ENCODE measurements at places on chromosomes 7 and 10. TPM values are rescaled to one million over a fixed set of nuclear protein-coding genes. Genes with fewer than 3 reads are reported as not detected.

DNA sequence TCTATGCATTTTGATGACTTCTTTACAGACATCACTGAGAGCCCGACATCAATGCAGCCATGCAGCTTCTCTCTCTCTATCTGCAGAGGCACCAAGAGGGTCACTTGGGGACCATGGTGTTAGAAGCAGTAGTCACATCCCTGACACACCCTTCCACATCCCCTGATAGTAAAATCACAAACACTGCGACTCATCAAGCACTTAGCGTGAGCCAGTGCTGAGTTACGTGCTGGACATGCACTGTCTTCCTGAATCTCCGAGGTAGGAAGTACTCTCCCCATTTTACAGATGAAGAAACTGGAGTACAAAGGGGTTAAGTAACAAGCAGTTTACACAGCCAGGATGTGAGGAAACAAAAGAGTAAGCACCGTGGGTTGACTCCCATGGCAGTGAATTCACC is 109.2 kb downstream of the OSBPL3 start:
- no peak for DNase-seq

DNA sequence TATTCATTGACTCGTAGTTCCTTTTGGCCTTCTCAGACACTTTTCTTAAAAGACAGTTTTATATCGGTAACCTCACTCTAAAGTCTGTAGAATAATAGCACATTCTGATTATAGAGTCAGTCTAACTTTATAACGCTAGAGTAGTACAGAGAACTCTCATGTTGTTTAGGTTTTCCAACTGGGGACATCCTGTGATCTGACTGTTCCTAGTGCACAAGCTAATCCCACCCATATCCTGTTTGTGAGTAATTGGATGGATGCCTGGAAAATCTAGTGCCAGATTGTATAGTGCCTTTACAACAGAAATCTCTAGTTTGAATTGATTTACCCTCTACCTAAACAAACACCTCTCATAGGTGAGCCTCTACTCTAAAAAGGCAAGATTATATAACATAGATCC is 107.4 kb downstream of the ZEB1 start:
- no peak for DNase-seq

- DNase-seq = no peak
Observed at GRCh38 chr10:80617807-80618206, 80.1 kb downstream of the SH2D4B start.

GRCh38 chr10:45180946-45181875 is 134.2 kb downstream of the OR13A1 start:
- DNase-seq = no peak

DNA sequence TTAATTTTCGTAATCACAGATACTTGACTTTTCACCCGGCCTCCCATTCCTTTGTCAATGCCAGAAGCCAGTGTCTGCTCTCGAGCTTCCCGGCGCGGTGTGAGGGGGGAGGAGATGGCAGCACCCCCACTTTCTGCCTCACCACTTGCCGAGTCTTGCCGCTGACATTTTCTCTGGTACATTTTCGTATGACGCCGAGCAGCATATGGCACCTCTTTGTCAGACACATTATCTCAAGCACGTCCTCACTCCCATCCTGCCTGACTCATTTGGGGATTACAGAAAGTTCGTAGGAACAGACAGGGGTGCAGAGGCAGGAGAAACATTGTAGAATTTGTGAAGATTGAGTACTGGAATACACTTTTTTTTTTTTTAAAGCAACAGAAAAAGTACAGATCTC is 60.8 kb upstream of the SORCS3 start:
- no peak for DNase-seq

DNA sequence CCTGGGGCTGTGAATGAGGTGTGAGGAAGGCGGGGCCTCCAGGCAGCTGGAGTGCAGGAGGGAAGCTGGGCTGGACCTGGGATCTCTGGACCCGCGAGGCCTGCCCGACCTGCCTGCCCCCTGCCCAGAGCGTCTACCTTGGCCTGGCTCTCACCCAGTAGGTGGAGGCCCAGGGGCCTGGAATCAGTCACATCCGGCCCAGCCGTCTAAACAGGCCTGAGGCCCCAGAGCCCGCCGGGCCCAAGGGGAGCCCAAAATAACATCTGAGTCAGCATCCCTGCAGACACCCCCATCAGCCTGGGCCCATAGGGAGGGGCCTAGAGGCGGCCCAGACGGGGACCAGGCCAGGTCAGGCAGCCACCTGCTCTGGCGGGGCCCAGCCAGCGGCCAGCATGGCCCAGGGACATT is 15.1 kb upstream of the ELN start:
- peak; percentile 71 for DNase-seq

DNA sequence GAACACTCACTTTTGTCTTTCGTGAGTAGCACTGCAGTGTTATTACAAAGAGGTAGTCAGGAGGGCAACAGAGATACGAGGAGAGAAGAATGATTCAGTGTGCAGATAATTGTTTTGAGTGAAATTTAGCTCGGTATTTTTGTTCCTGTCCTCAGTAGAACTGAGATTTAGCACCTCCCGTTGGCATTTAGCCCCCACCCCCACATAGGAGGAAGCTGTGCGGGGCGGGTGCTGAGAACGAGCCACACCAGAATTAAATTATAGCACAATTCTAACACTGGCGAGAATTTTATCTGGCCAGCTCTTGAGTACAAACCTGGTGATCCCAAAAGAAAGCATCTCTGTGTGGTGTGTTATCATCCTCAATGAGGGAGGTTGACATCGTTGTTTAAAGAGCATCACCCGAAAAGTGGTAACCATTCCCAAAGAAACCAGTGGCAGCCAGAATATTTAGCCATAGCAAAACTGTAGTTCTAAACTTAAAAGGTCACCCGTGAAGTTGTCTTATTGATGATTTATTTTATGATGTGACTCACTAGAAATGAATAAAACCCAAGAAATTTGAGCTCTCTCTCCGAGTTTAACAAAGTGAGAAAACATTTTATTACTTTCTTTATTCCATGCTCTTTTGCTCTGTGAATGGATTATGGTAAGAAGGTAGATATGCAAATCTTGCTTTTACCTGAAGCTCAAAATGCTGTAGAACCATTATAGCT is 612.2 kb downstream of the SUGCT start:
- no peak for DNase-seq

- no peak for DNase-seq
Observed at GRCh38 chr10:110352930-110353243, 48.2 kb upstream of the SMNDC1 start.

- no peak for DNase-seq
Observed at GRCh38 chr10:119849031-119849789, 23.4 kb downstream of the MCMBP start.

- no peak for DNase-seq
Observed at GRCh38 chr10:130689743-130690626, 553.8 kb downstream of the GLRX3 start.

DNA sequence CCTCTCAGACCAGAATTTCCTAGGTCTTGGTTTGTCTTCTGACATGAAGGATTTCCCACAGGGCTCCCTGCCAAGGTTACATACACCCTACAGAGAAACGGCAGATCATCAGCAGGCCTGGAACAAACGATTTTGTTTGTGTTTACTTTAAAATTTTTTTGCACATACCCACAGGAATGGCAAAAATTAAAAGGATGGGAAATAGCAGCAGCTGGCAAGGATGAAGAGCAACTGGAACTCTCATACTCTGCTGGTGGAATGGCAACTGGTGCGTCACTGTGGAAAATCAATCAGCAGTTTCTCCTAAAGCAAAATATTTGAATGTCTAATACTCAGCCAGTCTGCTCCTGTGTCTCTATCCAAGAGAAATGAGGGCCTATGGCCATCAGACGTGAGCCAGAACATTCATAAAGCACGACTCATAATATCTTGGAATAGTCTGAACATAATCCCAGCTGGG is 6.5 kb downstream of the BAIAP2L1 start:
- no peak for DNase-seq

DNA sequence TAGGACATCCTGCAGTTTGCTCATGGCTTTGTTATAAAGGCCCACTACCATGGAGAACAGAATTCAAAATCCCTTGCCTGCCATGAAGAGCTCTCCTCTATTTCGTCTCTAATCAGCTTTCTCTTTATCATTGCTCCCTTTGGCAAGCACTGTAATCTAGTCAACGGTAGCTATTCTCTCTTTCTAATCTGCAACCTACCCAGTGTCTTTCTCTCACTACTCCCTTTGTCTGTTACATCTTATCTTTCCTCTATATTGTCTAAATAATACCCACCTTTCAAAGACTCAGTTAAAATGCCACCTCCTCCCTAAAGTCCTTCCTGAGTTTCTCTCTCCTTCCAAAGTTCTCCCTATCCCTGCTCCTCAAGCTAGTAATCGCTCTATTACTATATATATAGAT is 108.1 kb downstream of the FZD1 start:
- DNase-seq = no peak

- no peak for DNase-seq
Observed at GRCh38 chr7:7136466-7137381, 45.6 kb upstream of the C1GALT1 start.

GRCh38 chr7:130887182-130887956 is 153.4 kb upstream of the KLF14 start:
- peak; percentile 81 for DNase-seq

DNA sequence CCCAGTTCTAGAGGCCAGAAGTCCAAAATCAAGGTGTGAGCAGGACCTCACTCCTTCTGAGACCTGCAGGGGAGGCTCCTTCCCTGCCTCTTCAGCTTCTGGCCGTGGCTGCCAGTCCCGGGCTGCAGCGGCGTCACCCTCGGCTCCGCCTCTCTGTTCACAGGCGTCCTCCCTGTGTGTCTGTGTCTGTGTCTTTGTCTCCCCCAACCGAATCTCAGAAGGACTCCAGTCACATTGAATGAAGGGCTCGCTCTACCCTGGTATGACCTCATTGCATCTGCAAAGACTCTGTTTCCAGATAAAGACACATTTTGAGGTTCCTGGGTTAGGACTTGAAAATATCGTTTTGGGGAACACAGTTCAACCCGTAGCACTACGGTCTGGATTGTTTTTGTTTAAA is 33.1 kb upstream of the GALNT11 start:
- DNase-seq = peak; percentile 74

- no peak for DNase-seq
Observed at GRCh38 chr10:76885816-76886215, 751.8 kb downstream of the KCNMA1 start.

- DNase-seq = no peak
Observed at GRCh38 chr10:797179-797578, 107.7 kb upstream of the DIP2C start.

DNA sequence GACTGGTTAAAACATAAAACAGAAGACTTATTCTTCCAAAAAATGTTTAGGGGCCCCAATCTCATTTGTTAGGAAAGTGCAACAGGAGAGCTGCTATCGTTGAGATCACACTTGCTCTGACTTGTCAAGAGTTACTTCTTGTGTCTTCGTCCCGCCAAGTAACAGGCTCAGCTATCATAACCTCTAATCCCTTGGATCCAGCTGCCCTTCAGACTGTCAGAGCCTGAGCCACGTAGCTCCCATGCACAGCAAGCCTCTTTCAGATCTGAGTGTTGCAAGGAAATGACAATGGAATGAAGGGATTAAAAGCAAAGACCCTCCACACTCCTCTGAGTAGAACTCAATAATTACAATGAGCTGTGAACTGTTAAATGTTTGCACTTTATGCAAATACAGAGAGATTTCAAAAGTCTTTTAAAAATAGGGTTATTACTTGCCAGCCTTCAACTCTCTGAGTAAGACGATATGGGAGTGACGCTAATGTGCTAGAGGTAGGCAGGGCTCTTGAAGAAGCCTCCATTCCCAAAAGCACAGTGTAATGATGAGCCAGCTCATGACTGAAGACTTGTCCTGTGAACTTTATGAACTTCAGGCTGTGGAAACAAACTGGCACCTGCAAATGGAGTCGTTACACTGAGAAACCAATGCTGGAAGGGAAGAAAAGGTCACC is 28.4 kb upstream of the CDK13 start:
- DNase-seq = no peak

DNA sequence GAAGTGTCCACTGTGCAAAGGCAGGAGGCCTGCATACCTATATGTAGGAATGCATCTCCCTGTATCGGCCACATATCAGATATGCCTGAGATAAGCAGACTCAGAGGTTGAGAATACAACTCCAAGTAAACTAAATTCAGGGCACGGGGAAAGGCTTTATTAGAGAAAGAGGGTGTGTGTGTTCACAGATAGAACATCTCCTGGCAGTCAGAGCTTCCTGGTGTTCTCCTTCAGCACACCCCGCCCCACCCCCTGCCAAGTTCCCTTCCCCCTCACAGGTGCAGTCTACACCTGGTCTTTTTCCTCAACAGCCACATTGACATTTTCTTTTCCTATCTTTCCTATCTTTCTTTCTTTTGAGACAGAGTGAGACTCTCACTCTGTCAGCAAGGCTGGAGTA is 17.1 kb downstream of the GBX1 start:
- DNase-seq = no peak

DNA sequence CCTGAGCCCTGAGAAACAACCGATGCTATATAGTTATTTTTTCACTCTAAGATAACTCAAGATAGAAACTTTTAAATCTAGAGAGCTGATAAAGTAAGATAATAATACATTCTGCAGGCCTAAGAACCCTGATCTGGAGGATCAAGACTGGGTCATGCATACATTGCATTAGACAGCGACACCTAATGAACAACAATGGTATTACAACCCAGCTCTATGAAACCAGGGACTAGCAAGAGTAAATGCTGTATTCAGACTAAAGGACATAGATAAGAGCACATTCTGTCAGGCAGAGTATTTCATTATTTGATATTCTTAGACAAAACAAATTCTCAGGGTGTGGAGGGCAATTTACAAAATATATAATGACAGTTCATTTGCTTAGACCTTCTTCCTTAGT is 148.6 kb downstream of the GRK5 start:
- no peak for DNase-seq

DNA sequence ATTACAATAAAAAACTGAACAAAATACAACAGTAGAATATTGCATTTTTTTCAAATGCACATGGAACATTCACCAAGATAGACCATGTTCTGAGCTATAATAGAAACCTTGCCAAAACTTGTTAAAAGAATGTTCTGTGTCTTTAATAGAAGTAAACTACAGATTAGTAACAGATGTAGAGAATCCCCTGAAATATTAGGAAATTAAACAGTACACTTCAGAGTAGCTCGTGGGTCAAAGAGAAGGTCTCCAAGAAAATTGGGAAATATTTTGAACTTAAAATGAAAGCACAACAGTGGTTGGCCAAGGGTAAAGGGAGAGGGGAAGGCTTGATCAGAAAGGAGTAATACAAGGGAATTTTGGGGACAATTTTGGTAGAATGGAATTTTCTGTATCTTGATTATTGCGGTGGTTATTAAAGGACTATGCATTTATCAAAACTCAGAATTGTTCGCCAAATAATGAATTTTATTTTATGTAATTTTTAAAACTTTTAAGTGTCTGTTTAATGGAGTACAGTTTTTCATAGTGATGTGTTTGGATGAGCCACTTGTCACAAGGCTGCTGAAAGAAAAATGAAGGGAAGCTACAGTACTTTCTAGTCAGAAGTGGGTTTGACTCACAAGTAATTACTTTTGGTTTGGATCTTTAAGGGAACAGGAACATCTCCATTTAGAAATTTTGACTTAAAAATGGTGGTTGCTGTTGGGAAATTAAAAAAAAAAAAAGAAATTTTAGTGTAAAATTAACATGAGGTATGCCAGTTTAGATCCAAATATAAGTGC is 10.2 kb downstream of the PLEKHA8 start:
- DNase-seq = no peak

The NACAD gene
- polyA plus RNA-seq = 0.23 TPM

The ANKRD26 gene
- 4.4 TPM for polyA plus RNA-seq

The IDI2 gene
- polyA plus RNA-seq = 16.6 TPM

The CHST12 gene
- polyA plus RNA-seq = 8.2 TPM

The MEIG1 gene
- polyA plus RNA-seq = 0.25 TPM

All from psoas muscle (tissue), 8 donors.